Temporal lobe (tissue), 4 donors: ENCODE measurements at places on chromosomes 2 and 18. TPM values are rescaled to one million over a fixed set of nuclear protein-coding genes. Genes with fewer than 3 reads are reported as not detected.

Gene SCN9A
- total RNA-seq = 71.1 TPM

Gene UPP2
- total RNA-seq = 2.2 TPM

Gene CRYGC
- not detected for total RNA-seq

Gene SERPINB3
- total RNA-seq = not detected

Gene ERBB4
- 99.1 TPM for total RNA-seq

Gene LRRC30
- total RNA-seq = not detected
